ENCODE measurements at places on chromosomes 1 and 21.

DNA sequence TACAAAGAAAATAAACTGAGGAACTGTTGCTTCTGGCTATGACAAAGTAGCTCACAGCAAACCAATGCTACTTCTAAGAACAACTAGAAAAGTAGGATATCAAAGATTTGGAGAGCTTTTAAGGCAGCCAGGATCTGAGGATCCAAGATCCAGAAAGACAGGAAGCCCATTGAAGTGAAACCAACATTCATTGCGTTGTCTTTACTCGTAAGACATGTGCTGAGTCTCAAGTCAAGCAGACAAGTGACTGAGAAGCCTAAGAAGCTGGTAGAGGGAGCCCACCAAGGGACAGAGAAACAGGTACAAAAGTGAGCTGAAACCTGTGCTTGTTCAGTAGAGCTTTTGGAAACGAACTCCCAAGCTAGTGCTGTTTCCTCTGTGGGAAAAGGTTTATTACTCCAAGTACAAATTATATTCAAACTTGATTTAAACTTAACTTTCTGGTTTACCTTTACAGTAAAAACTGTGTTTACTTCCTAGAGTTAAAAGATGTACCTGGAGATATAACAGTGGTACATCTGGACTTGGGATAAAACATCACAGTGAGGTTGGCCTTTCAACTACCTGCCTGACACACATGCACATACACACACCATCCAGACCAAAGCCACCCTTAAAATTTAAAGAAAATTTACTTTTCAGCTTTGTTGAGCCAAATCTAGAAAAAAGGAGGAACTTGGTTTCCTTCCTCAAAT lies 41.2 kb downstream of the NME7 start:
- DNase-seq, result no peak

DNA sequence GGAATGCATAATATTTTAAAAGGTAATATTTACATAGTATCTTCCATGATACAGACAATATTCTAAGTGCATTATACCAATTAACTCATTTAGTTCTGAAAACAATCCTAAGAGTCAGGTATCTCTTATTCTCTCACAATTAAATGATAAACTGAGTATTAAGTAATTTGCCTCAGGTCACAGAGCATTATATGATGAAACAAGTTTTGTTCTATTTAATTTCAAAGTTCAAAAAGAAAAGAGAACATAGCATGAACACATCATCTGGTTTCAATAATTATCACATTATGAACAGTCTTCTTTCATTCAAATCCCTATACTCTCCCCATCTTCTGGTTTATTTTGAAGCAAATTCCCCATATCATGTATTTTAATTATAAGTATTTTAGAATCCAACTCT lies 927.5 kb downstream of the ADGRL2 start:
- DNase-seq, result no peak

DNA sequence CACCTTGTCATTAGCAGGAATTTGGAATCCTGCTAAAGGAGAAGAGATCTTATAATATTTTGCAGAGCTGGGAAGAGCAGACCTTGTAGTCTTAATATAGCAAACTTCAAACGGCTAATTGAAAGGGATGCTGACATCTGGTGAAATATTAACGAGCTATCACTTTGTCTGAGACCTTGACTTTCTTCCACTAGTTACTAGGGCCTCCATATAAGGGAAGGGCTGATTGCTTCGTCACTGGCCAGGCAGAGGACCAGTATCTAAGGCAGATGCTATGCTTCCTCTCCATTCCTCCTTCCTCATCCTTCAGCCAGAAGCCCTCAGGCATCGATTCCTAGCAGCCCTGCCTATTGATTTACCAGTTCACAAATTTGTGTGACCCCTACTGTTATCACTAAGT lies 6.0 kb upstream of the VTCN1 start:
- no peak for DNase-seq

- no peak for DNase-seq
Measured at GRCh38 chr1:28021064-28021463, 61.3 kb downstream of the XKR8 start.

DNA sequence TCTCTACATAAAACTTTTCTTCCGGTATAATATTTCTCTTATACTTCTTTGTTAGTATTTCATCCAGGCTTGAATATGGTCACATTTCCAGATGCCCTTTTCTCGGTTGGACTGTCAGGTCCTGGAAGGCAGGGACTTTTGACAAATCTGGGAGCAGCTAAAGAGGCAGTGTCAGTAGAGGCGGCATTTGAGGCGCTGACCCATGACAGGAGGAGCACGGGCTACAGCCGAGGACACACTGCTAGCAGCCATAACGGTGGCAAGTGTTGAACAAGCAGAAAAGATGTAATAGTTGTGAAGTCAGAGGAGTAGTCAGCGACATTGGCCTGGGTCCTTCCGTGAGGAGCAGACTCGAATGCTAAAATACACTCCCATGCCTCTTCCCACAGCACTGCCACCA lies 14.5 kb upstream of the NRIP1 start:
- DNase-seq, result no peak

DNA sequence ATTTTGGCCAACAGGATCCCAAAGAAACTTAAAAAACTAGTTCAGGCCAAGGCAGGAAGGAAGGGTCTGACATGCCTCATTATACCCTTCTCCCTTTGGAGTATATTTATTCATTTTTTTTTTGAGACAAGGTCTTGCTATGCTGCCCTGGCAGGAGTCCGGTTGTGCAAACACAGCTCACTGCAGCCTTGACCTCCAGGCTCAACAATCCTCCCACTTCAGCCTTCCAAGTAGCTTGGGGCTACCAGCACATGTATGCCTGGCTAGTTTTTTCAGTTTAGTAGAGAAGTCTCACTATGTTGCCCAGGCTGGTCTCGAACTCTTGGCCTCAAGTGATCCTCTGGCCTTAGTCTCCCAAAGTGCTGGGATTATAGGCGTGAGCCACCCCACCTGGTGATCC lies 5.2 kb downstream of the YARS1 start:
- no peak for DNase-seq

GRCh38 chr1:1629430-1630190 lies 2.4 kb upstream of the MMP23B start:
- DNase-seq, result no peak
